ENCODE measurements at places on chromosomes 3 and 15. TPM values are rescaled to one million over a fixed set of nuclear protein-coding genes. Genes with fewer than 3 reads are reported as not detected.

Gene CHAC1
- total RNA-seq: 22.3 TPM

Gene LTK
- 2.2 TPM for total RNA-seq

Gene MFGE8
- total RNA-seq: 3.5 TPM

Gene ACSBG1
- total RNA-seq: 0.07 TPM

Gene TGM5
- 0.17 TPM for total RNA-seq

Gene UTS2B
- 2.1 TPM for total RNA-seq

Gene AMIGO3
- not detected for total RNA-seq

GRCh38 chr15:34155859-34156258, 54.0 kb downstream of the PGBD4 start:
- DNase-seq: no peak

- no peak for DNase-seq
Observed at GRCh38 chr15:63973212-63974009, 72.9 kb downstream of the DAPK2 start.

GRCh38 chr15:40054855-40055575, 16.0 kb upstream of the SRP14 start:
- no peak for DNase-seq

- DNase-seq: no peak
Observed at GRCh38 chr3:108862865-108863798, 40.5 kb downstream of the TRAT1 start.

GRCh38 chr15:94909510-94909909, 678.1 kb downstream of the MCTP2 start:
- no peak for DNase-seq

GRCh38 chr3:101128786-101129185, 135.6 kb upstream of the ABI3BP start:
- DNase-seq: no peak

DNA sequence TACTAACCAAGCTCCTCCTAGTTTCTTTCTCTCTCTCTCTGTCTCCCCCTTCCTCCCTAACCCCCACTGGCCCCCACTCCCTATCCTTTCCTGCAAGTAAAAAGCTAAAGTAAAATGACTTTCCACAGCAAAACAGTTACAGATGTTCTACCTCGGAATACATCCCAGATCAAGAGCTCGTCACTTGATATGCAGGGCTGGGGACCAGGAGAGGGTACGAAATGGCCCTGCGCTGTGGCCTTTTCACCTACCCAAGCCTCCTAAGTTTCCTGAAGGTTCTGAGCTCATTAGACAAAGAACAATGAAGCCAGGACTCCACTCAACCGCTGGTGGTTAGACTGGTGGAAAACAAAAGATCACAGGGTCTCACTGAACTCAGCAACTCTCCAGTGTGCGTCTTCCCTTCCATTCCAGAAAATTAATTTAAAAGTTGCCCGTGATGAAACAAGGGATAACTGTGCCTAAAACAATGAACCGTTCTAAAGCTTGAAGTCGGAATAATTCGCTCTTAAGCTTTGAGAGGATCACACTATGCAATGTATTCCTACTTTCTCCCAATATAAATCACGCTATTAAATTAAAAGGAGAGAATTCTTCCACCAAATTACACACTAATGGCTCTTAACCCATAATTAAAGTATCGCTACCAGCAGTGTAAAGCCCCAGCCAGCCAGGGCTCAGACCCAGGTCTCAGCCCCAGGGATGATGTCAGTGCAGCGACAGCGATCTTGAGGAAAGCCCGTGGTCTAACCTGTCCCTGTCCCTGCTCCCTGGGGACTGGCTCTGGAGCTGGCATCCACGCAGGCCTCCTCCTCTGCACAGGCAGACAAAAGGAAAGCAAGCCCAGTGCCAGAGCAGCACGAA, 5.0 kb downstream of the VGLL4 start:
- no peak for DNase-seq

GRCh38 chr3:106381939-106382335, 513.1 kb upstream of the CBLB start:
- DNase-seq: no peak

DNA sequence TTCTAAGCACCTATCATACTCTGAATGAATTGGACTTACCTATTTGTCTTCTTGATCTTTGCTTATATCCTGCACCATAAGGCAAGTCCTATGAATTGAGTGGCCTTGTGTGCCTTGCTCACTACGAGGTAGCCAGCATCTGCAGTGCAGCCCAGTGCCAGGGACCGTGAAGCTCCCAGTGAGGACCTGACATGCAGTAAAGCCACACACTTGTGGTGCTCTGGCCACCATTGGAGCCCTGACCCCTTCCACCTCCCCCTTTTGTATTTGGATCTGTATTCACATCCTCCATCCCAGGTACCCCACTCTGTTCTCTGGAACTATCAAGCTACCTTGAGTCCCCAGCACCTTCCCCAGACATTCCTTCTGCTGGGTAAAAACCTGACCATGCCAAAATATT, 52.1 kb downstream of the BSN start:
- no peak for DNase-seq

- DNase-seq: no peak
Observed at GRCh38 chr3:150203273-150203672, 204.8 kb upstream of the TSC22D2 start.

GRCh38 chr3:105040026-105040622, 326.6 kb upstream of the ALCAM start:
- DNase-seq: no peak

DNA sequence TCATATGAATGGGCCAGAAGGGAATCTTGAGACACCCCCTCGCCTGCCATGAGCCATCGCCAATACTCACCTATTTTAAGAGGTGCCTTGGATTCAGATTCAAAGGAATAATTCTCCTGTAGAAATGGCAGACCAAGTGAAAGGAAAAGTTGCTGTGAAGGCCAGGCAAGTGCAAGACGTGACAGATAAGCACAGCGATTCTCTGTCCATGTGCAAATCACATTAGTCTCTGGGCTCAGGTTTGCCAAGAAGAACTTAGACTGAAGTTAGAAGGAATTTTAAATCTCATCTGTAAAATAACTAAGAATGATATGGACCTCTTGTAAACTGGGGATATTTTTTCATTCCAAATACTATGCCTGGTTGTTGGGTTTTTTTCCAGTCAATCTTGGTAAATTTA, 173.6 kb downstream of the UACA start:
- DNase-seq: no peak

DNA sequence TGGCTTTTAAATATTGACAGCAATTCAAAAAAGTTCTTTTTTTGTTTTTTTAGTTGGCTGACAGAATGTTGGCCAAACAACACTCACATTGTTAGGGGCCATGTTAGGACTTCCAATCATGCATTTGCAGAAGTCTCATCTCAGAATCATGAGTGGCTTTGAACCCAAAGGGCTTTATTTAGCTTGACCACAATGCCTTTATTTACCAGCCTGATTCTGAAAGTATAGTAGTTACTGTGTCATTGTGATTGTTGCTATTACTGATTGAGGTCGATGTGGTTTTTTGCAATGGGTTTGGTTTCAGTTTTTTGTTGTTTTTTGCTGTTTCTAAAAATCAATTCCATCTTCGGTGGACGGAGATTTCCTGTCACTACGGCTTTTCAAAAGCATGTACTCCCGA, 7.2 kb downstream of the GLDN start:
- DNase-seq: no peak

- DNase-seq: no peak
Observed at GRCh38 chr3:120445654-120446053, 5.1 kb downstream of the FSTL1 start.

- DNase-seq: no peak
Observed at GRCh38 chr3:174619239-174619638, 239.9 kb upstream of the NAALADL2 start.

DNA sequence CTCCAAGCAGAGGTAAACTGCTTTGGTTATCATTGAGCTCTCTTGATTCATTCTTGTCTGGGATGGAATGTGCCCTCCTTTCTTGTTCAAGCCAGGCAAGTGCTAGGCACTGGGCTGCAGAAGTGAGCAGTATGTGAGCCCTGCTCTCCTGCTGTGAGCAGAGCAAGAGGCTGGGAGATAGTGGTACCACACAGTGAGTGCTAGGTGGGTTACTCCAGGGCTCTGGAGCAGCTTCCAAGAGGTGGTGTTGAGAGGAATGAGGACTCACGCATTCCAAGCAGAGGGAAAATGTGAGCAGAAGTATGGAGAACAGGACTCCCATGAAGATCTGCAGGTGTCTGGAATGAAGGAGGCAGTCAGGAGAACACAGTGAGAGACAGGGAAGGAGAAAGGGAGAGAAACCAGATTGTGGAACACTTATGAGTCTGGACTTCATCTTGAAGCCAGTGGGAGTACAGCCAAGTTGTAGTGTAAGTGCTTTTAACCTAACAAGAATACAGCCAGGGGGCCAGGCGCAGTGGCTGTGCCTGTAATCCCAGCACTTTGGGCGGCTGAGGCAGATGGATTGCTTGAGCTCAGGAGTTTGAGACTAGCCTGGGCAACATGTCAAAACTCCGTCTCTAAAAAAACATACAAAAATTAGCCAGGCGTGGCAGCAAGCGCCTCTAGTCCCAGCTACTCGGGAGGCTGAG, 199.9 kb upstream of the CTDSPL start:
- no peak for DNase-seq

DNA sequence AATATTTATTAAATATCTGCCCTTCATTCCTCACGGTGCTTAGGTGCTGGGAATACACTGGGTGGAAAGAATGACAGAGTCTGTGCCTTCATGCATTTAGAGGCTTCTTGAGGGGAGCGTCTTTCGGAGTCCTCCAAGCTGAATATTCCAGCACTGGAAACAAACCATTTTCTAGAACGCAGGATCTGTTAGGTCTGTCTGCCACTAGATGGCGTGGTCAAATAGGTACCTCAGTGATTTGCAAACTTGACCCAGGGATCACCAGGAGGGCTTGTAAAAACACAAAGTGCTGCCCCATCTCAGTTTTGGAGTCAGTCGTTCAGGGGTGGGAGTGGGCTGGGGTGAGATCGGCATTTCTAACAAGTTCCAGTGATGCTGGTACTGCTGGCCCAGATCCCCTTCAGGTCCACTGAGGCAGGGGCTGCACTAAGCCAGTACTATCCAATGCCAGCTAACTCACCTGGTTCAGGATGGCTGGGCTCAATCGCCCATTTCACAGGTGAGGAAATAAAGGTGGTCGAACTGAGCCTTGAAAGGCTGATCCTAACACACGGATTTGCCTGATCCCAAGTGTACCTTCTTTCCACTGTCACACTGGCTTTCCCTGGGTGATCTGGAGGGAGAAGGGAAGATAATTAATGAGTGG, 14.8 kb downstream of the ARNT2 start:
- no peak for DNase-seq

GRCh38 chr3:163504974-163505373, 1573.3 kb downstream of the SI start:
- DNase-seq: no peak

DNA sequence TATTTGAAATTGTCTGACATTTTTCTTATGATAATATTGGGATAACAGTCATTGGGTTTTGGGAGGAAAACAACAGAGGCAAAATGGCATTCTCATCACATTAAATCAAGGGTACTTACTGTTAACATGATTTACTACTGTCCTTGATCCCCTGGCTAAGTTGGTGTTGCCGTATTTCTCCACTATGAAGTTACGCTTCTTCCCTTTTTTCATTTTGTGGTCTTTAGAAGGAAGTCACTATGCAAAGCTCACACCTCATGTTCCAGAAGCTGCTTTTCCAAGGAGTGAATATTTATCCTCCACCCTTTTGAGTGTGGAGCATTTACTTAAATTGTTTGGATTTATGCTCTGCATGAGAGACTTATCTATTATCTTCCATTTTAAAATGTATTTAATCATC, 63.7 kb downstream of the ALCAM start:
- no peak for DNase-seq

All from activated B cell treated with CpG ODN at 0.5 μM for 24 hours (primary cell).